ENCODE measurements at places on chromosomes 3 and 15.

GRCh38 chr3:16516695-16517481 lies 3.4 kb upstream of the RFTN1 start:
- DNase-seq: peak; percentile 57

- no peak for DNase-seq
These were observed 366.4 kb upstream of the AGTR1 start for GRCh38 chr3:148331081-148331846.

GRCh38 chr15:94230431-94230882 lies 904 bp upstream of the MCTP2 start:
- DNase-seq: peak; percentile 49

GRCh38 chr3:177764377-177764912 lies 567.2 kb upstream of the TBL1XR1 start:
- no peak for DNase-seq

GRCh38 chr3:45145681-45146614 lies at the start of gene CDCP1:
CDCP1 (minus strand) TSS chr3:45146378; CDS start chr3:45146287, 91 bp downstream.
- DNase-seq: peak; percentile 88
